ENCODE measurements at places on chromosomes 1 and 21. TPM values are rescaled to one million over a fixed set of nuclear protein-coding genes. Genes with fewer than 3 reads are reported as not detected.

DNA sequence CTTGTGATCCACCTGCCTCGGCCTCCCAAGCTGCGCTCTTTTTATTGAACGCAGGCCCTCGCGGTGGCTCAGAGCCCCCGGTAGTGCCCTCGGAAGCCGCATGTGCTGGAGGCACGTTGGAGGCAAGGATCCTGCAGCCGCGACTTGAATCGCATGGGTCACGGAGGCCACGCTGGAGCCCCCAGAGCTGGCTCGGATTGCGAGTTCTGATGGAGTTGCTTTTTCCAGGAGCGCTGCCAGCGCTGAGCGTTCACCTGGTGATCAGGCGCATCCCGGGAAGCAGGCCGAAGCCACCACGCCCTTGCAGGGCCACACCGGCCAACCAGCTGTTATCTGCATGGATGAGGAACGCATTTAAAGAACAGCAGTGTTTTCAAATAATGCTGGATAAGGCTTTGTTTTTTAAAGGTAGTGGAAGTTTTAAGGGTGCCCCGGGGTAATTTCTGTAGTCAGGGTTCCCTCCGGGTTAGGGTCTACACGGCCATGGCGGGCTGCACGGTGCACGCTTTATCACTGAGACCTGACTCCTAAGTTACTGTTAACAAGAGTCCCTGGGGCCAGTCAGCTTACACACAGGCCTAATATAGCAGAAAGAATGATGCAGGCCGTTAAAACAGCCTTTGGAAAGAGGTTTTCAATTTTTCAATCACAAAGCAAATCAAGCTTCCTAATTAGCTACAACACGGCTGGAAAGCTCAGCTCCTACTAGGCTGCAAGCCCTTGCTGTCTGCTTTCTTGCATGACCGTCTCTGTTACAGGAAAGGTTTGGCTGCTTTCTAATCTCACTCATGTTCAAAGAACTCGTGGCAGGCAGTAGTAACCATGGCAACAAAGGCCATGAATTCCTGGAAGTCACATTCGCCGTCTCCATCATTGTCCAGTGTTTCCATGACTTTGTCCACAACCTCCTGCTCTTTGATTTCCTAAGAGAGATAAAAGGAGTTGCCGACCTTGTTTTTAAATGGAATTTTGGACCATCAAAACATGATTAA is 6.0 kb downstream of the S100B start:
- DNase-seq, result no peak

- no peak for DNase-seq
These were observed 12.5 kb upstream of the AMIGO1 start for GRCh38 chr1:109522026-109522425.

DNA sequence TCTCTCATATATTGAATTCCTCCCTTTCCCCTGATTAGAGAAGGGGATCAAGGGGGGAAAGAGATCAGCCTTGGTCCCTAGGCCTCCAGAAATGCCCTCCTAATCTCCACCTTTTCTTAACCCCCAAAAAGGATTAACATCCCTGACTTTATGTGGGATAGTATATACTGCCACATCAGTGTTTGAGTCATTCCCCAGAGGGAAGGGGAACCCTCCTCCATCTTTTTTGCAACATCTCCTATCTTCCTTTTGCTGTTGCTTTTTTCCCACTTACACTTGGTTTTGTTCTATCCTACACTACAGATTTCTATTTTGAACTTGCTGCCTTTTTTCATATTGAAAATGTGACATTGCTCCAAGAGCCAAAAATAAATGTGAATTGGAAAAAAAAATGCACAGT is 65.4 kb upstream of the PODN start:
- DNase-seq, result no peak

- no peak for DNase-seq
These were observed 20.7 kb downstream of the PHC2 start for GRCh38 chr1:33410091-33410701.

DNA sequence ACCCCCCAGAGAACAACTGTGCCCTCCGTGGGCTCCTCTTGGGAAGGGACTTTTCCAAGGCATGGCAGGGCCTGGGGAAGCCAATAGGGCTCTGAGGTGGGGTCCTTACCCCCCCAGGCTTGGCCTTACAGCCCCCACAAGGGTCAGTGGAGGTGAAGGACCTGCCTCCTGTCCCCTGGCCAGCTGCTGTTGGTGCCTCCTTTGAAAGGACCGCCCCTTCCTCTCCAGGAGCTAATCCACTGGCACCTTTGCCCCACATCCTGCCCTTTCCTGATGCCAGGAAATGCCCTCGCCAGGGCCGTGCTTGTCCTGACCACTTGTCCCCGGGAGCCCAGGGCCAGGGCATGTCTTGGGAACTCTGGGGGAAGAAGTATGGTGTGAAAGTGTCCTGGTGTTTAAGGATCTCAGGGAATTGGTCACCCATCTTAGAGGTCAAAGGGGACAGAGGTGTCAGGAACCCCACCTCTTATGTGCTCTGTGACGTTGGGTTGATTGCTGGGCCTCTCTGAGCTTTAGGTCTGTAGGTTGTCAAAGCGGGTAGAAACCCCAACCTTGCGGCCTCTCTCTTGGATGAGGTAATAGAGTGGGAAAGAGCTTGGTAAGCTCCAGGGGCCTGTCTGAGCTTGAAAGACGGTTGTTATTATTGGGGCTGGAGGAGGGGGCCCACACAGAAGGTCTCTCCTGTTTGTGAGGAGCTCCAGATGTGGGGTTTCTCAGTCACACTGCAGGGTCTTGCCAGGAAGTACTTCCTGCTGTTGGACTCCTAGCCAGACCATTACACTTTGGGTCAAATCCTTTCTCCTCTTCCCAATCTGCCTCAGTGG is 2.8 kb downstream of the KCNQ4 start:
- DNase-seq, result no peak

- peak; percentile 26 for DNase-seq
These were observed 46.4 kb downstream of the VPS13D start for GRCh38 chr1:12276225-12276624.

- no peak for DNase-seq
These were observed 510 bp upstream of the UBIAD1 start for GRCh38 chr1:11272544-11272831.

- no peak for DNase-seq
These were observed 11.7 kb upstream of the SYNC start for GRCh38 chr1:32714277-32714676.

DNA sequence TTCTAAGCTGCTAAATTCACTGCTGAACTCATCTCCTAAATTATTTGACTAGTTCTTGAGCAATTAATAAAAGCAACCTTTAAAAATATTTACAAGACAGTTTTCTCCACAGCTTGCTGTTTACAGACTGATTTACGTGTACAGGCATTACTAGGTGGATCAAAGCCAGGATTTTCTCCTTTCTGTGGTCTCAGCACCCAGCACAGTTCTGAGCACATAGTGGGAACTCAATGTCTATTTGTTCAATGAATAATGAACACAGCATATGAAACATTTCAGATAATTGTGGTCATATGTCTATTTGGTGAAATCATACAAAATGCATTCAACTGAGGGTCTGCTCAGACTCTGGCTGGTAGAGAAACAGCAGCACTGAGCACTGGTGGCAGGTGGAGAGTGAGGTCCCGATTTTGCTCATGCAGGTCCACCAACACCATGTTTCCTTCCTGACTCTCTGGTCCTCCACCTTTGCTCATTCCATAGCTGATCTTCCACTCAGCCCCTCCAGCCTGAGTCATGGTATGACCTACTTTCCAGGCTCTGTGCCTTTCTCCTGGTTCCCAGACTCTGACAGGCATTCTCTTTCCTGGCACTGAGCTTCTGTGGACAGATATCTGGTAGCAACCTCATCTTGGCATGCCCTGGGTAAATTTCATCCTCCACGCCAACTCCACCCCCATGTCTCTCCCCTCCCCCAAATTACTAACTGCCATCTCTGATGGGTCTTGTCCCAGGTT is 311.3 kb downstream of the TGFB2 start:
- DNase-seq, result no peak

DNA sequence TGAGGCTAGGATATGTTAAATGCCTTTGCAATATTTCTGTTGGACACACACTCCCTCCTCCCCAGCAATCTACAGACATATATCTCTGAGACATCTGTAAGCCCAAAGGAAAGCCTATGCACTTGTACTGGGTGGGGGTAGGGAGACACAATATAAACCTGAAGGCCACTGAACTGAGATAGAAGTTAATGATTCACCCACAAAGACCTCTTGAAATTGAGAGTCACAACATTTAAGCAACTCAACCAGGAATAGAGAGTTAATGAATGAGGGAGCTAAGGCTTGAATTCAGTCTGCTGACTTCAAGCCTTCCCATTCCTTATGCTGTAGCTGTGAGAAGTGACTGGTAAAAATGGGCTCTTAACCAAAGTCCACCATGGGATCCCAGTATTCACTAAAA is 5.0 kb downstream of the OR10J1 start:
- no peak for DNase-seq

DNA sequence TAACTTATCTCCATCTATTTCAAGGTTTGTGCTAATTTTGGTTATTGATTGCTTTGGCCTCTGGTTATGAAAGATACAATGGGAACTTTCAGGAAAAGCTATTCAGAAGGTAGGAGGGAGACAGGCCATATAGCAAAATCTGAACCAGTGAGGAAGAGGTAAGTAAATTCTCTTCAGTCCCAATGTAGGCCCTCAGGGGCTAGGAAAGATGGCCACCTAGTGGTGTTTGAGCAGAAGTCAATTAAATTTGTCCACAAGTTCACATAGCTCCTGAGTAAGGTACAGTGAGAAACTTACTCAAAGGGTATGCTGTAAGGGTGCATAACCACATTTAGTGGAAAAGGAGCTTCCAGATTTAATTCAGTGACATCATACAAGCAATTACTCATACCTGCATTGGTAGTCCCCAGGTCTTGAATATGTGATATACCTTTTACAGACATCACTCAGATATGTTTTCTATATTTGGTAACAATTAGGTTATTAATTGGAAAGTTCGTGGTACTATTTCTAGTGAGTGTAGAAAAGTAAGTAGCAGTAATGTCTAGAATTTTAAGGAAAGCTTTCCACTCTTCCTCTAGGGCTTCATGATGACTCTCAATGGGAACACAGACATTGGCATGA is 21.4 kb upstream of the FMO1 start:
- DNase-seq, result peak; percentile 33

DNA sequence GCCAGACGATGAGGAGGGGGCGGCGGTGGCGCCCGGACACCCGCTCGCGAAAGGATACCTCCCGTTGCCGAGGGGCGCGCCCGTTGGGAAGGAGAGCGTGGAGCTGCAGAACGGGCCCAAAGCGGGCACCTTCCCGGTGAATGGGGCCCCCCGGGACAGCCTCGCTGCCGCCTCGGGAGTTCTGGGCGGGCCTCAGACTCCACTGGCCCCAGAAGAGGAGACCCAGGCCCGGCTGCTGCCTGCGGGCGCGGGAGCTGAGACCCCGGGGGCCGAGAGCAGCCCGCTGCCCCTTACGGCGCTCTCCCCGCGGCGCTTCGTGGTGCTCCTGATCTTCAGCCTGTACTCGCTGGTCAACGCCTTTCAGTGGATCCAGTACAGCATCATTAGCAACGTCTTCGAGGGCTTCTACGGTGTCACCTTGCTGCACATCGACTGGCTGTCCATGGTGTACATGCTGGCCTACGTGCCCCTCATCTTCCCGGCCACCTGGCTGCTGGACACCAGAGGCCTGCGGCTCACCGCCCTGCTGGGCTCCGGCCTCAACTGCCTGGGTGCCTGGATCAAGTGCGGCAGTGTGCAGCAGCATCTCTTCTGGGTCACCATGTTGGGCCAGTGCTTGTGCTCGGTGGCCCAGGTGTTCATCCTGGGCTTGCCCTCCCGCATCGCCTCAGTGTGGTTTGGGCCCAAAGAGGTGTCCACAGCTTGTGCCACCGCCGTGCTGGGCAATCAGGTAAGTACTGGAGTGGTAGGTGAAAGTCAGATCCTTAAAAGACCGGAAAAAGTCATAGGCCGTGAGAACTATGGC is 588 bp downstream of the FLVCR1 start:
- peak; percentile 33 for DNase-seq

GRCh38 chr1:115283249-115283648 is 54.8 kb downstream of the NGF start:
- no peak for DNase-seq

DNA sequence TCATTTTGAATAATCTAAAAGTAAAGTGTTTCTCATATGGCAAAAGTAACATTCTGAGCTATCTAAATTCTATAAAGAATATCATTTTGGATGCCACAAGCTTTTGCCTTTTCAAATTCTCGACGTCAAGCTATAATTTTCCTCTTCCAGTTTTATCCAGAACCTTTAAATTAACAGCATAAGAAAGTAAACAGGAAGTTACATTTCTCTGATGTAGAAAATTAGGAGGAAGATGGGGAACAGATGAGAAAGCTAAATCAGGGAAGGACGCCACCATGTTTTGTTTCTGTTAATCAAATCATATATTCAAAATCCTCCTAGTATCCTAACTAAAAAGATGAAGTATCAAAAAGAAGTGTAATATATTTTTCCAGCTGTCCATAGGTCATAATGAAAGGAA is 8.8 kb upstream of the CAMSAP2 start:
- DNase-seq, result no peak

GRCh38 chr1:25206201-25206600 is 26.1 kb downstream of the SYF2 start:
- no peak for DNase-seq

DNA sequence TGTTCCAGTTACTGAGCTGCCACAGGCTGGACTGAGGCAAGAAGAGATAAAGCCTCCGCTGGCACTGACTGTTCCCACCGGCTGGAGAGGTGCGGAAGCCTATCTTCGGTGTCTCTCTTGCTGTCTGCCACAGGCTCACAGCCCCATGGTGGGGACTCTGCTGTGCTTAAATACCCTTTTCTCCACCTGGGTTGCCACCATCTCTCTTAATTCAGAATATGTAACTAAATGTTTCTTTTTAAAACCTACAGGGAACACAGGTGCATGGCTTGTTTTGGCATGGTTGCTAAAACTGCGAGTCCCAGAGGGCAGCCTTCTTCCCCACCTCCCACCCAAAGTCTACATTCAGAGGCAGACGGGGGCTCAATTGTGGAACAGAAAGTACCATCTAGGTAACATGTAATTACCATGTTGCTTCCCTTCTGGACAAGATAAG is 8.1 kb upstream of the LBR start:
- DNase-seq, result no peak

GRCh38 chr1:108814343-108815125 is 42.4 kb downstream of the AKNAD1 start:
- DNase-seq, result no peak

- DNase-seq, result no peak
These were observed 4.9 kb downstream of the IL12RB2 start for GRCh38 chr1:67312615-67313014.

The TDRD10 gene
- not detected for total RNA-seq

The AQP10 gene
- not detected for total RNA-seq

The CCDC28B gene
- 13.4 TPM for total RNA-seq

The ST6GALNAC5 gene
- total RNA-seq, result not detected

The CELA2B gene
- not detected for total RNA-seq

The OR6K3 gene
- total RNA-seq, result not detected

The NKAIN1 gene
- not detected for total RNA-seq

The OR2T12 gene
- total RNA-seq, result not detected

The GRIK1 gene
- total RNA-seq, result not detected

The LCE1D gene
- not detected for total RNA-seq

The PLPP3 gene
- total RNA-seq, result not detected

The PLA2G2D gene
- total RNA-seq, result 0.07 TPM

The CACNA1S gene
- not detected for total RNA-seq

Data from activated CD4-positive, alpha-beta memory T cell treated with anti-CD3 and anti-CD28 coated beads for 36 hours (primary cell).